ENCODE measurements at places on chromosomes 6 and 20.

- DNase-seq = no peak
Observed at GRCh38 chr6:13677878-13678254, 33.8 kb downstream of the RANBP9 start.

DNA sequence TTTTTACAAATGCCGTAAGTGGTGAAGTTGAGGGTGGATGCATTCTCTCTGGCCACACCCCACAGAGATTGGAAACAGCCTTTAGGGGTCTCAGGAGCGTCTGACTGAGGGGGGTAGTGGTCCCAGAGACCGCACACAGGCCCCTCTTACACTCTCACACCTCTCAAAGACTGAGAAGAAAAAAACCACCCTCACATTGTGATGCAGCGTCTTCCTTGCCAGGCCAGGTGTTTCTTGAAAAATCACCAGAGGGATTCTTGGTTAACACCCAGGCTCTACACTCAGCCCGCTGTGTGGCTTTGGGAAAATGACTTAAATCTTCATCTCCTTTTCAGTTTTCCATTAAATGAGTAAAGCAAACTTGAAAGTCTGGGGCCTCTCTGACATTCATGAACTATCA is 115.8 kb upstream of the SPTLC3 start:
- DNase-seq = no peak

- peak; percentile 93 for DNase-seq
Observed at GRCh38 chr6:139751179-139751578, 376.7 kb upstream of the CITED2 start.

DNA sequence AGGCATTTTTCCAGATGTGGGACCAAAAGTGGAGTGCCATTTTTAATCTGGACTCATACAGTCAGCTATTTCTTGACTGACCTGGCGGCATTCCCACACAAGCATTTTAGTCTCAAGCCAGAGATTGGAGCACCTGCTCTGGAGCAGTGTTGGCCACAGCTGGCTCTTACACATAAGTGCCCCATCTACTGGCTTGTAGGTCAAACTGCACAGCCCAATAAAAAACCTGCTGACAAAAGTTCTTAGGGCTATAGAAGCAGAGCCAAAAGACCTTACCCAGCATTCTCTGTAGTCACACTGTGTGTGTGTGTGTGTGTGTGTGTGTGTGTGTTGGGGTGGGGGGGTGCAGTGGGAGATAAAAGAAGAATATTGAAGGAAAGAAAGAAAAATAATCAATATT is 38.6 kb upstream of the SENP6 start:
- peak; percentile 31 for DNase-seq

- no peak for DNase-seq
Observed at GRCh38 chr20:61839912-61840778, 225.5 kb downstream of the TAF4 start.

GRCh38 chr6:118921084-118921483 is 13.9 kb downstream of the MCM9 start:
- DNase-seq = no peak

GRCh38 chr20:16004108-16004854 is 569.0 kb downstream of the KIF16B start:
- no peak for DNase-seq

- peak; percentile 5 for DNase-seq
Observed at GRCh38 chr20:19552221-19553180, 205.6 kb upstream of the RIN2 start.

- peak; percentile 96 for DNase-seq
Observed at GRCh38 chr6:27145731-27146455, 101.6 kb upstream of the PRSS16 start.

All from fibroblast of skin of right biceps (primary cell).